Amygdala (tissue), 56 donors: ENCODE measurements at places on chromosomes 12 and 14.

- no peak for DNase-seq
Observed at GRCh38 chr12:94151582-94151981, 3.2 kb downstream of the PLXNC1 start.

DNA sequence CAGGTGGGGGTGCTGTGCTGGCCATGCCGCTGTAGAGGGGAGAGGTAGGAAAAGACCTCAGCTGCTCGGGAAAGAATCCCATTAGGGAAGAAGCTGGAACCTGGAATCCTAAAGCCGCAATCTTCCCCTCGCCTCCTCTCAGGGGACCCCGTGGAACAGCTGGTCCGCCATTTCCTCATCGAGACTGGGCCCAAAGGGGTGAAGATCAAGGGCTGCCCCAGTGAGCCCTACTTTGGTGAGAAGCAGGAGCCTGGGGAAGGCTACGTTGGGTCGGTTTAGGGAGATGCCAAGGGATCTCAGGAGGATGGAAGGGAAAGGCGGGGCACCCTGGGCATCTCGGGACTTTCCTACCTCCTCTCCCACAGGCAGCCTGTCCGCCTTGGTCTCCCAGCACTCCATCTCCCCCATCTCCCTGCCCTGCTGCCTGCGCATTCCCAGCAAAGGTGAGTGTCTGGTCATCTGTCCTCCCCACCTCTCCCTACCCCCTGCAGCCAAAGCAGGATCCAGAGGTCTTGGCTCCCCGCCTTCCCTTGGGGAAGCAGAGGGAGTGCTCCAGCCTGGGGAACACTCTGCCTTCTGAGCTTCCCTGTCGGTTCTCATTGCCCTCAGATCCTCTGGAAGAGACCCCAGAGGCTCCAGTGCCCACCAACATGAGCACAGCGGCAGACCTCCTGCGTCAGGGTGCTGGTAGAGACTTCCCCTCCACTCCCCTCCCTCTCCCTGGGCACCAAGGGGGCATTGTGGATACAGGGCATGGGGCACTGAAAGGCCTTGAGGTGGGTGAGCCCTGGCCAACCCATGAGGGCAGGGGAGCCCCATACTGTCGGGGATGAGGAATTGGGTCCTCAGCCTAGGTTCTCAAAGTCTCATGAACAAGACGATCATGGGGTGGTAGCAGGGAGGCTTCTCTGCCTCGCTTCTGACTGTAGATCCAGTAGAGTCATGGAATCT, 12.4 kb downstream of the TNS2 start:
- DNase-seq, result no peak

GRCh38 chr12:75892731-75893408, 138.7 kb downstream of the PHLDA1 start:
- no peak for DNase-seq

DNA sequence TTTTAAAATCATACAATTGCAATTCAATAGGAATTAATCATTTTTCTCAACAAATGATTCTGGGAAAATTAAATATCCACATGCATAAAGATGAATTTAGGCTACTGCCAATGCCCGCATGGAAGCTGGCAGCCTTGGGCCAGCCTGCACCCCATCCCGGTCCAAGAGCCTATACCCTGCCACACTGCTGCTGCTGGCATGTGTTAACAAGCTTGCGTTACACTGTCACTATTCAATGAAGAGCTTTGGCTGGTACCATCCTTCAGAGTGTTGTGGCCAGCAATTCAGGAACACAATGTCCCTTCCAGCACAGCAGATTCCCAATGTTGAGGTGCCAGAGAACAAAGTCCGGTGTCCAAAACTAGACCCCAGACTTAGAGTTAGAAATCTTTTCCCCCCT, 13.6 kb upstream of the TAS2R14 start:
- no peak for DNase-seq

- DNase-seq, result no peak
Observed at GRCh38 chr12:68614105-68614679, 3.5 kb downstream of the RAP1B start.

DNA sequence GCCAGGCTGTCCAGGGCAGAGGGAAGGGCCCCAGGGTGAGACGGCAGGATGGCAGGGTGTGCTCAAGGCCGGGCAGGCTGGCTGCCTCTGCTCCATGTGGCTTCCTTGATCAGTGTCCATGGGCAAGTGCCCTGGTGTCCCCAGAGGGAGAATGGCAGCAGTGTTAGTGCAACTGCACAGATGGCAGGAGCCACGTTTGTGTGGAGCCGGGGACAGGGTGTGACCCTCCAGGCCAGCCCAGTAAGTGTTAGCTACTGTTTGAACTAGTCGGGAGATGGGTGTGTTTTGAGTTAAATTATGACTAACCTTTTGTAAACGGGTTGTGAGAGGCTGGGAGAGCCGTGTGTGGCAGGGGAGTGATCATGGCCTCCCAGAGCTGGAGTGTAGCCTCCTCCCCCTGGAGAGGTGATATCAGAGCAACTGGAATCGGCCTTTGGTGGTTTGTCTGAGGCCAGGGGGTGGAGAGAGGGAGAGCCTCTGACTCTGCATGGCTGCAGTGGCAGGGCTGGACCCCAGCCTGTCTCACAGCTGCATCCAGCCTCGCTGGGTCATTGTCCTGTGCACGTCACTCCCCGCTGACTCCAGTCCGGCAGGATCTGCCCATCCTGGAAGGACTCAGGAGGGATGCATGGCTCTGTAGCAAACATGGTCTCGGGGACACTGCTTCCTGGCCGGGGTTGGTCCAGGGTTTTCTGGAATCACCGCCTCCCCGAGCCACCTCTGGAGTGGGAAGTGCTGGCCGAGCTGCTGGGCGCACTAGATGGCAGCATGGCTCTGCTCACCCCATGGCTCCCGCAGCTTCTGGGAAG, 27.8 kb downstream of the AACS start:
- peak; percentile 17 for DNase-seq

DNA sequence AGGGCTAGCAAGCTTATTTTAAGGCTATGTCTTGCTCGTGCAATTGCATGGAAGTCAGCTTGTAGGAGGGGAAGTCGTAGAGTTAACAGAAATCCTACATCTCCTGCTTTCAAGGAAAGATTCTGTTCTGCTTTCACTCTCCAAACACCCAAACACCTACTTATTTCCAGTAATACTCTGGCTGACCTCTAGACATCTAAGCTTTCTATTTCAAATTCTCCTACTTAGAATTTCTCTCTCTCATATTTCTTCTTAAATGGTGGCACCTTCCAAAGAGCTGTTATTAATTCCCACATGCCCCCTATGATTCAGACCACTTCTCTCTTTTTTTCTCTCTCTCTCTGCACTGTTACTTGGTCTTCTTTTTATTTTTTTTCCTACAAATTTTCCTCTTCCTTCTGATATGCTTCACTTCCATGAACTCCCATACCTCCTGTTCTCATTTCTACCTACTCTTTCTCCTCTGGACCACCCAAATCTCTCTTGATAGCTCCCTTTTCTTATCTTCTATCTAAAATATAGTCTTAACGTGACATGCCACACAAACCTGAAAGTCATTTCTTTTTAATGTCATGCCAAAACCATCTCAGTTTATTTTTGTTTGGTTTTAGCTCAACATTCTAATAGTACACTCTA, 90.8 kb downstream of the RPS6KA5 start:
- no peak for DNase-seq

DNA sequence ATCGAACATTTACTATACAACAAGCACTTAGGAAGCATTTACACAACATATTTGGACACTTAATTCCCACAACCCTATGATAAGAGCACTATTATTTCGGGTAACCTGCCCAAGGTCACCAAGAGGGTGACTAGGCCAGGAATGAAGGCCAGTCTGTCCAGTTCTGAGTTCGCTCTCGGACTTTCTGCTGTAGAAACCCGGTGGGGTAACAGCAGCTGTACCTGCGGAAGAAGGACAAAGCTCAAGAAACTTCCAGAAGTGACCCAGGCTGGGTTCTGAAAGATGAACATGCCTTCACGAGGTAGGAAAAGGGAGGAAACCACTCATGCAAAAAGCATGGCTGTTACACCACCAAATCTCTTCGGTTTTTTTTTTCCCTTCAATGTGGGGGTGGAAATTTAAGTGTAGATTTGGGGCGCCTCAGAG, 10.8 kb downstream of the PLA2G1B start:
- DNase-seq, result no peak

DNA sequence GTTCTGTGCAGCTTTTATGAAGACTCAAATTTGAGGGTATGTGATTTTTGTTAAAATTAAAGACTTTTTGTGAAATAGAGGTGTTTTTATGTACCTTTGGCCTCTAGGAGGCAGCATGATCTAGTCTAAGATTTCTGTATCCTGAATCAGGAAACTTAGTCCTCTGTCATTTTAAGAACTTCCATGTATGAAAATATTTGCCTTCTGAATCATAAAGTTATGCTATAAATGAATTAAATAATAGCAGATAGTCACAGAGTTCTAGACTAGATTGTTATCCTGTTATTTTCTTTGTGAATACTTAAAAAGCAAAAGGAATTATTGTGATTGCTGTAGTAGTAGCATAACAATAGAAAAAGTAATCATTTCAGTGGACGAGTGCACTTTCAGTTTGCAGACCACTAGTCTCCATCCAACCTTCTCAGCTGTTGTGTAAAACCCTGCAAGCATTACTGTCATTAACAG, 56.3 kb downstream of the FGD4 start:
- no peak for DNase-seq

DNA sequence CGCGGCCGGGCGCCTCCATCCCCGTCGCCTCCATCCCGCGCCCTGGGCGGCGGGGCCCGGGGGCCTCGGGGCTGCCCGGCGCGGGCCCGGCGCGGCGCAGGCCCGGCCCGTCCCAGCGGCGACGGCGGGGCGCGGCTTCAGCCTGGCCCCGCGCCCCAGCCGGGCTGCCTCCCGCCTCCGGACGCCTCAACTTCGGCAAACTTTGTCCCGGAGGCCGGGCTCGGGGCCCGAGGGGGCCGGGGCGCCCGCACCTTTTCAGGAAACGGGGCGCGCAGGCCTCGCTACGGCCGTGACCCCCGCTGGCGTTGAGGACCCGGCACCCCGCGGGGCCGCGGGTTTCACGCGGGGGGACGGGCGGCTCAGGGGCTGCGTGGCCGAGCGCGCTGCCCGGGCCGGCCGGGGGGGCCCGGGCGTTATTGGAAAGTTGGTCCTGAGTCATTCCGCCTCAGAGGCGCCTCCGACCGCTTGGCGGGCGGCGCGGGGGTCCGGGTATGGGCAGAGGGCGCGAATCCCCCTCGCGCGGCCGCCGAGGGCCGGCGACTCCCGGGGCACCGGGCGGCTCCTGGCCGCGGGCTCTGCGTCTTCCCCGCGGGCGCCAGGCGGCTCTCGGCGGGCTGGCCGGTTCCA, 575 bp downstream of the TRAF3 start:
- peak; percentile 30 for DNase-seq

DNA sequence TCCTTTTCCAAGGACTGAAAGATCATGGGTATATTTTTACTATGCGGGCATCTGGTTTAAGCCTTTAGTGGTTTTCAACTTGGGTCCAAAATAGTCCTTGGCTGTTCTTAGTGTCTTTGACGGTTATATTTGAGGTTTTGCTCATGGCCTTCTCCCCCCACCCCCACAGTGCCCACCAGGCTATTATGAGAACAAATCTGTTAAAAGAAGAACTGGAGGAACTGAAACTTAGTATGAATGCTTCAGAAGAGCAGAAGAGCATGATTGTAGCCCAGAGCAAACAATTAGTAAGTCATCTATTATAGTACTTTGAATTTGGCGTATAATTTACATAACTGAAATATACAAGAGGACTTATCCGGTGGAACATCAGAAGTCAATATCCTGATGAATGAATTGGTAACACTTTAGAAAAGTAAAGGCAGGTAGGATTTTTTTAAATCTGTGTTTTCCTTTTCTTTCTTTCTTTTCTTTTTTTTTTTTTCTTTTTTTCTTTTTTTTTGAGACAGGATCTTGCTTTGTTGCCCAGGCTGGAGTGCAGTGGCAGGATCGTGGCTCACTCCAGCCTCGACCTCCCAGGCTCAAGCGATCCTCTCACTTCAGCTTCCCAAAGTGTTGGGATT, 71.8 kb upstream of the BCAT1 start:
- DNase-seq, result no peak
